Mesothelial cell of epicardium (in vitro differentiated cells): ENCODE measurements at places on chromosomes 2 and 18.

- H3K27me3 ChIP-seq = no peaks in the 10 kb centered on the region
- H3K4me3 ChIP-seq = no peak overlapping the region
- H3K36me3 ChIP-seq = peaks cover 5% of the 10 kb centered on the region
These were observed 171.6 kb downstream of the ANAPC1 start for GRCh38 chr2:111712361-111712760.

DNA sequence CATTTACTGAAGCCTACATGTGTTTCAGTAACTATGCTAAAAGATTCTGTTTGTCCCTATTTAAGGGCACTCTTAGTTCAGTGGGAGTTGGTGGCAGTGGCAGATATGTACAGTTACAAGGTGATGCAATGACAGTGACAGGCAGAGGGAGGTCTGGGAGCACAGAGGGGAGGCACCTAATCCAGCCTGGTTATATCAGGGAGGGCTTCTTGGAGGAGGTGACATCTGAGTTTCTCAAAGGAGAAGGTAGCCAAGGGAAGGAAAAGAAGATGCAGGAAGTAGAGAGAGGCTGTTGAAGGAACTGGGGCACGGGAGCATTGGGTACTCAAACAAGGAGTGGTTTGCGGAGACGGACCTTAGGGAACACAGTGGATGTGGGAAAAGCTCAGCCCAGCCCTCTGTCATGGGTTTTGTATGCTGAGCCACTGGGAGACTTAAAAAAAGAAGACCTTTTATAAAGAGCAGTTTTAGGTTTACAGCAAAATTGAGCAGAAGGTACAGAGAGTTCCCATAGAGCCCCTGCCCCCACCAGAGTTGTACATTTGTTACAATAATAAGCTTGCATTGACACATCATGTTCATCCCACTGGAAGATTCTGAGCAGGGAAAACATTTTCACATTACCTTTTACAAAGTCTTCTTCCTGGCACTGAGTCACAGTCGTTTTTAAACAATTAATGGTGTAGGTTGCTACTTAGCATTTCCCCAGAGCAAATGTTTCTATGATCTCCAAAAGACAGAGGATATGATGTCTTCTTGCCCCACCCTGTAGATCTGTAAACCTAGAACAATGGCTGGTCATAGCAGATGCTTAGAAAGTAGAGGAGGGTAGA is 83.0 kb upstream of the TAF1B start:
- H3K27me3 ChIP-seq = peaks cover 42% of the 10 kb centered on the region
- H3K4me3 ChIP-seq = no peak overlapping the region

DNA sequence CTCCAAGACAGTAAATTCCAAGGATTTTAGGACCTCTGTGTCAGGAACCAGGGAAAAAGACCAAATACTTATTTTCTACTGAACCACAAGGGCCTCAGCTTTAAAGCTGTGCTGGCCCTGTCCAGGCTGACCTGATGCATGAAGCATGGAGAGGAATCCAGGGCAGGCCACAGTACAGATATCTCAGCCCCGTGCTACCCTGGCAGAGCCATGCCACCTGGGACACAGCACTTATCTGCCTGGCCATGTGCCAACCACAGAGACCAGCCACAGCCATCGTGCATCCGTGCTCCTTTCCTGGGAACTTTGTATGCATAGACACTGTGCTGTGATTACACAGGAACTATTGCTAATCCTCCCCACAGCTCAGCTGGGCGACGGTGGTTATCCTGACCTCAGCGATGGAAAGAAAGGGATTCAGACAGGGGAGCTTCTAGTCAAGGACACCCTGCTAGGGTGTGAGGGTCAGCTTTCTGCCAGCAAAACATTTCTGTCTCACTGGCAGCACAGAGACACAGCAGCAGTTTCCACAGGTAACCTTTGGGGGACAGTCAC is 687.4 kb upstream of the ID2 start:
- H3K4me1 ChIP-seq = peaks cover 13% of the 10 kb centered on the region
- DNase-seq = no peak
- no peaks in the 10 kb centered on the region for H3K36me3 ChIP-seq
- no peak overlapping the region for H3K4me3 ChIP-seq
- no peak overlapping the region for H3K27ac ChIP-seq

GRCh38 chr2:12116228-12116750 is 369.9 kb downstream of the LPIN1 start:
- H3K27ac ChIP-seq = no peak overlapping the region
- H3K27me3 ChIP-seq = peaks cover 36% of the 10 kb centered on the region
- no peaks in the 10 kb centered on the region for H3K4me1 ChIP-seq
- no peak overlapping the region for H3K4me3 ChIP-seq
- DNase-seq = no peak

DNA sequence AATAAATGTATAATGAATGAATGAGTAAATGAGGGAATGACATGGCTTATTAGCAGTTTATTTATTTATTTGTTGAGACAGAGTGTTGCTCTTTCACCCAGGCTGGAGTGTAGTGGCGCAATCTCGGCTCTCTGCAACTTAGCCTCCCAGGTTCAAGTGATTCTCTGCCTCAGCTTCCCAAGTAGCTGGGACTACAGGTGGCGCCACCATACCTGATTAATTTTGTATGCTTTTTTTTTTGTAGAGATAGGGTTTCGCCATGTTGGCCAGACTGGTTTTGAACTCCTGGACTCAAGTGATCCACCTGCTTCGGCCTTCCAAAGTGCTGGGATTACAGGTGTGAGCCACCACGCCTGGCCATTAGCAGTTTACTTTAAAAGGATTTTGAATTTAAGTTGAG is 100.3 kb upstream of the CAVIN2 start:
- no peaks in the 10 kb centered on the region for H3K27me3 ChIP-seq
- H3K27ac ChIP-seq = no peak overlapping the region
- no peak overlapping the region for H3K4me3 ChIP-seq
- peaks cover 3% of the 10 kb centered on the region for H3K36me3 ChIP-seq
- DNase-seq = no peak
- peaks cover 10% of the 10 kb centered on the region for H3K4me1 ChIP-seq

GRCh38 chr2:205338156-205338555 is 344.1 kb upstream of the NRP2 start:
- H3K4me3 ChIP-seq = no peak overlapping the region
- H3K27ac ChIP-seq = no peak overlapping the region
- H3K27me3 ChIP-seq = no peaks in the 10 kb centered on the region
- peaks cover 4% of the 10 kb centered on the region for H3K4me1 ChIP-seq

DNA sequence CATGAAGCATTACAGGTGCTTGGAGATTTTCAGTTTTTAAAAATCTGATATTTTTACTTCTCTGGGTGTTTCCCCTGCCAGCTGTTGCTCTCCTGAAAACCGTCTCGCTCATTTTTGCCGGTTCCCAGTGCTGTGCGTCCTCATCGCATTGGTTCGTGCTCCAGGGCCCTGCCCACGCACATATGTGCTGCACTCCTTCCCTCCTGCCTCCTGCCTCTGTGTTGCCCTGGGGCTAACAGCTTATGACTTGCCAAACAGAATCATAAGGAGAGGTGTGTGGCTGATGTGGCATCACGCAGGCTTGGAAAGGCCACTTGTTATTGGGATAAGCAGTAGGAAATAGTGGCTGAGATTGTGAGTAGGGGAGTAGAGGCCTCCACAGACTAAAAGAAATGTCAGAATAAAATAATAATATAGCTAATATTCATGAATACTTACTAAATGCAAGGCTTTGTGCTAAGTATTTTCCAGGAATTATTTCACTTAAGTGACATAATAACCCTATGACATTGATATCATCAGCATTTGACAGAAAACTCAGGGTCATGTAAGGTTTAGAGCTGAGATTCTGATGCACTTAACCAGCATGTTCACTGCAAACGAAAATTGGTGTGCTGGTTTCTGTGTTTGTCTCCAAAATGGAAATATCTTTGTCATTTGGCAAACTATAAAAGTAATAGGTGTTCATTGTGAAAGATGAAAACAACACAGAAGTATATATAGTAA is 53.5 kb downstream of the SLC4A1AP start:
- peak overlapping the region; percentile 42 for H3K4me3 ChIP-seq
- DNase-seq = no peak
- H3K27me3 ChIP-seq = peaks cover 3% of the 10 kb centered on the region
- H3K27ac ChIP-seq = peak overlapping the region; percentile 85

GRCh38 chr2:62013641-62014040 is 108.2 kb downstream of the COMMD1 start:
- peaks cover 25% of the 10 kb centered on the region for H3K4me1 ChIP-seq
- DNase-seq = no peak
- H3K36me3 ChIP-seq = peaks cover 3% of the 10 kb centered on the region
- no peaks in the 10 kb centered on the region for H3K27me3 ChIP-seq
- no peak overlapping the region for H3K4me3 ChIP-seq

- no peak for DNase-seq
- H3K27me3 ChIP-seq = no peaks in the 10 kb centered on the region
- peaks cover 48% of the 10 kb centered on the region for H3K4me1 ChIP-seq
- no peak overlapping the region for H3K4me3 ChIP-seq
These were observed 75.0 kb downstream of the CERS6 start for GRCh38 chr2:168530982-168531622.

- no peak overlapping the region for H3K27ac ChIP-seq
- DNase-seq = no peak
- H3K4me1 ChIP-seq = peaks cover 3% of the 10 kb centered on the region
- H3K27me3 ChIP-seq = peaks cover 93% of the 10 kb centered on the region
- no peaks in the 10 kb centered on the region for H3K36me3 ChIP-seq
- H3K4me3 ChIP-seq = peak overlapping the region; percentile 53
These were observed 909 bp downstream of the ATP6V1C2 start for GRCh38 chr2:10722252-10722825.

GRCh38 chr2:216878072-216878471 is 18.2 kb upstream of the TNP1 start:
- no peak overlapping the region for H3K27ac ChIP-seq
- H3K36me3 ChIP-seq = no peaks in the 10 kb centered on the region
- no peaks in the 10 kb centered on the region for H3K27me3 ChIP-seq
- peaks cover 7% of the 10 kb centered on the region for H3K4me1 ChIP-seq
- H3K4me3 ChIP-seq = no peak overlapping the region
